ENCODE measurements at places on chromosomes 5 and 9. TPM values are rescaled to one million over a fixed set of nuclear protein-coding genes. Genes with fewer than 3 reads are reported as not detected.

DNA sequence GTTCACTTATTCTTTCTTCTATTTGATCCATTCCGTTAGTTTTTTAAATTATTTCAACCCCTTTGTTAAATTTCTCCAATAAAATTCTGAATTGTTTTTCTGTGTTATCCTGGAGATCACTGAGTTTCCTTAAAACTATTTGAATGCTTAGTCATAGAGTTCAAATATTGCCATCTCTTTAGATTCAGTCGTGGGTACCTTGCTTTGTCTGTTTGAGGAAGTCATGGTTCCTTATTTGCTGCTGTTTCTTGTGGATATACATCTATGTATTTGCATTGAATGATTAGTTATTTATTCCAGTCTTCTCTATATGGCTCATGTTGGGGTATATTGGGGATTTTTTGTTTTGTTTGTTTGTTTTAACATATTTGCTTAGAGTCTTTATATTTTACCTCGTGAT is 80.6 kb downstream of the HINT1 start:
- no peak for DNase-seq

- no peak for DNase-seq
Observed at GRCh38 chr9:32502464-32502863, 23.5 kb downstream of the RIGI start.

DNA sequence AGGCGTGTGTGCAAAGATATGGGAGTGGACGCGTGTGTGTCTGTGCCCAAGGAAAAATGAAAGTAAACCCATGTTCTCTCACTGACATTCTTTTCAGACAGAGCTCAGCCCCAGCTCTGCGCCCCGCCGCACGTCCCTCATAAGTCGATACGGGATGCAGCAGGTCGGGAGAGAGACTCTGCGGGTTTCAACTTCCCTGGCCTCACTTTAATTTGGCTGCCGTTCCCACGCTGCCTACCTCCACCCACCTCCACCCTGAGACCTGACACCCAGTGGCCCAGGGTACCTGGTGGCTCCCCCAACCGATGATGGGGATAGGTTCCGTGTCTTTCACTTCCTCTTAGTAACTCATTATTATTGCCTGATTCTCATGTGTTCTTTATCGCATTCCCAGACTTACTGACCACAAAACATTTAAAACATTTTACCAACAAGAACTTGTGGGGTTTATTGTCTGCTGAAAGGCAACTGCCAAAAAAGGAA is 19.4 kb downstream of the LHX2 start:
- DNase-seq = no peak

DNA sequence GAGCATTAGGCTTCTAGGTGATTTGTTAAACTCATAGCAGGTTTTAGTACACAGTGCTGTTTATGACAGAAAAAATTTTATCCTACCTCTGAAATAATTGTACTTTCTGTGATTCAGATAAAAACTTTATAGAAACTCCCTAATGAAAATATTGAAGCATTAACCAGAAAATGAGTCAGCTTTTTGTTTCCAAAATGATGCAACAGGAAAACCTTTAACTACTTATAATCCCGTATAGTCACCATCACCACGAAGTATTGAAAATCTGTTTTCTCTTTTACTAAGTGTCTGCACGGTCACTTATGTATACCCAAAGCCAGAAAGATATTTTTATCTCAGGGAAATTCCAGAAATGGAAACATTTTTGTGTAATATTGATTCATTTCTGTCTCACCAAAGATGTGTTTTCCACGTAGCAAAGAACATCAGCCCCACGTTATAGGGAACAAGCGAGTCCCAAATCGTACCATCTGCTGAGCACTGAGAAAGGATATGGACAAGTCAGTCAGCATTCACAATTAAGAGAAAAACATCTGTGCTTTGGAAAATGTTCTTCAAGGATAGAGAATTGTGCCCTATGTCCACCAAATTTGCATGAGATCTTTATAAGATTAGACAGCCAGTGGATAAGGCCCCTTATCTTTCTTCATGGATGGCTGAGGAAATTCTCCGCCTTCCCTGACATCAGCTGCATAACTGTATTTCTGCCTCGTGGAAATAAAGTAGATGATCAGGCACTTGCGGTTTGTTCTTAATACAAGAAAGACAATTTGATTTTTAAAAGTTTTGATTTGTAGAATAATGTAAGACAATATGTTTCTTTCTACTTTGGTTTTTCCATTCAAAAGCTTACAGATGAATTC is 41.9 kb downstream of the TNFAIP8 start:
- no peak for DNase-seq

GRCh38 chr9:4639420-4639819 is 22.7 kb upstream of the PLPP6 start:
- no peak for DNase-seq

- no peak for DNase-seq
Observed at GRCh38 chr9:134210511-134210907, 46.1 kb upstream of the RNU6ATAC start.

DNA sequence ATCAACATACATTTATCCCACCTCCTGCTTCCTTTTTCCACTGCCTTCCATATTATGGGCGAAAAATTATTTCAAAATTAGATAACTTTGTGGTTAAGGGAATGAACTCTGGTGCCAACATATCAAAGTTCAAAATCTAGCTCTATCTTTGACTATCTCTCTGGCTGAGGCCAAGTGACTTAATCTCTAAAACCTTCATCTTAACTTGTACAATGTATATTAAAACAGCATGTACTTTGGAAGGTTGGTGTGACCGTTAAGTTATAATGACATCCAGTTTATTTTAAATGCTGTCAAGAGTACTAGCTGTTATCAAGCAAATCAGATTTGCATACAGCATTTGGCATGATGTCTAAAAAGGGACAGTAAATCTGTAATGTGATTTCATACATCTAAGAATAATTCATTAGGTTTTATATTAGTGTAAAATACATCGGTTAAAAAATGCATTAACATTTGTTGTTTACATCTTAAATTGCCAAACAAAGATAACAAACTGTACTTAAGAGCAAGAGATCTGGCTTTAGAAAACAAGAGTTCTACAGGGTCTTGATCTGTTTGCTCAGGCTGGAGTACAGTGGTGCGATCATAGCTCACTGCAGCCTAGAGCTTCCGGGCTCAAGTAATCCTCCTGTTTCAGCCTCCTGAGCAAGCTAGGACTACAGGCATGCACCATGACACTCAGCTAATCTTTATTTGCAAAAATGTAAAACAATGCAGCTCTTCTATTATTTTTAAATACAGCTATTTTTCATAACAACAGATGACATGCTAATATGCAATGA is 102.8 kb downstream of the CDH18 start:
- DNase-seq = no peak

- DNase-seq = peak; percentile 55
Observed at GRCh38 chr5:55993731-55994494, 850 bp downstream of the IL6ST start.

DNA sequence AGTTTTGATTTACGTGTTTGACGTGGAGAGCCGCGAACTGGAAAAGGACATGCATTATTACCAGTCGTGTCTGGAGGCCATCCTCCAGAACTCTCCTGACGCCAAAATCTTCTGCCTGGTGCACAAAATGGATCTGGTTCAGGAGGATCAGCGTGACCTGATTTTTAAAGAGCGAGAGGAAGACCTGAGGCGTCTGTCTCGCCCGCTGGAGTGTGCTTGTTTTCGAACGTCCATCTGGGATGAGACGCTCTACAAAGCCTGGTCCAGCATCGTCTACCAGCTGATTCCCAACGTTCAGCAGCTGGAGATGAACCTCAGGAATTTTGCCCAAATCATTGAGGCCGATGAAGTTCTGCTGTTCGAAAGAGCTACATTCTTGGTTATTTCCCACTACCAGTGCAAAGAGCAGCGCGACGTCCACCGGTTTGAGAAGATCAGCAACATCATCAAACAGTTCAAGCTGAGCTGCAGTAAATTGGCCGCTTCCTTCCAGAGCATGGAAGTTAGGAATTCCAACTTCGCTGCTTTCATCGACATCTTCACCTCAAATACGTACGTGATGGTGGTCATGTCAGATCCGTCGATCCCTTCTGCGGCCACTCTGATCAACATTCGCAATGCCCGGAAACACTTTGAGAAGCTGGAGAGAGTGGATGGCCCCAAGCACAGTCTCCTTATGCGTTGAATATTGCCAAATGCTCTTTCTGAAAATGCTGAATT is 850 bp downstream of the RRAGA start:
- no peak for DNase-seq

- no peak for DNase-seq
Observed at GRCh38 chr5:1930880-1931603, 48.3 kb upstream of the IRX4 start.

DNA sequence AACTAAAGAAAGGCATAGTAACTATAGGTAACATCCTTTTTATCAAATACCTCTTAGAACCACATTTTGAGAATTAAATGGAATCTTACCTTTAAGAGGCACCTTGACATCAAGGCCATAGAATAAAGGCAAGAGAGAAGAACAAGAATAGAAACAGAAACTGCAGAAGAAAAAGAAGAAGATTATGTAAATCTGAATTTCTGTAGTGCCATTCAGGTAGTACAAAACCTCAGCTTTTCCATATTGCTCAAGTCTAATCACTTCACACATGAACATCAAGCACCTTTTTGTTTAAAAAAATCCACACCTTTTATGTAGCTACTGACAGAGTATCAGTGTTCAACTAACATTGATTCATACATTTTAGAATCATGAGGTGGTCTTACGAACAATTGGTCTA is 91.8 kb upstream of the DPYSL3 start:
- DNase-seq = no peak

GRCh38 chr9:112780450-112781036 is 30.0 kb downstream of the SNX30 start:
- no peak for DNase-seq

GRCh38 chr9:133711428-133712220 is 26.5 kb downstream of the SARDH start:
- DNase-seq = peak; percentile 60

- no peak for DNase-seq
Observed at GRCh38 chr5:38207343-38207742, 51.0 kb upstream of the EGFLAM start.

DNA sequence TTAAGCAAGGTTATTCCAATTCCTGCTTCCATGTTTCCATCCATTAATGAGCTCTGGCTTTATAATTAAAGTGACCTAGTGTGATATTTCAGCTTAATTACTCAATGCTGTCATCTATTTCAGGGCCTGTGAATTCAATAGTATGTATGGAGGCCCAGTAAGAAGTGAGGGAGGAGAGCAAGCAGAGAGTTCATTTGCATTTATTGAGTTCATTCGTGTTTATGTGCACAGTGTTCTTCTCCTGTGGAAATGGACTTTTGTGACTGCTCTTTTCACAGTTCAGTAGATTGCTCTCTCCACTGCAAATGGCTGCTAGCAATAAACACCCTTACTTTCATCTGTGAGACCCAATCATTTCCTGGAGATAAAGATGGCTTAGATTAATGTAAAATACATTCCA is 130.9 kb downstream of the CEMIP2 start:
- DNase-seq = no peak

- DNase-seq = no peak
Observed at GRCh38 chr5:157253547-157253946, 12.4 kb upstream of the CYFIP2 start.

DNA sequence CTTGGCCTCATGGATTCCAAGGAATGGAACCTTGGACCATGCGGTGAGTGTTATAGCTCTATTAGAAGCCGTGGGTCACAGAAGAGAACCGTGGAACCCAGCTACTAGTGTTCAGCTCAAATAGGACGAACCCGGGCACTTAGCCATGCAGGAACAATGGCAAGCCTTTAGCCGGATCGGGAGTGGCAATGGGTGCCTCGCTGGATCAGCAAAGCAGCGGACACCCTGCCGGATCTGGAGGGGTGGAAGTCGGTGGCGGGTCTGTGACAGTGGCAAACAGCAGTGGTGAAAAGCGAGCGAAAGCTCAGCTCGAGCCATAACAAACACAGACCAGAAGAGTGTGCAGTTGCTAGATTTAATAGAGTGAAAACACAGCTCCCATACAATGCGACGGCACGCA is 2.4 kb upstream of the CDO1 start:
- no peak for DNase-seq

DNA sequence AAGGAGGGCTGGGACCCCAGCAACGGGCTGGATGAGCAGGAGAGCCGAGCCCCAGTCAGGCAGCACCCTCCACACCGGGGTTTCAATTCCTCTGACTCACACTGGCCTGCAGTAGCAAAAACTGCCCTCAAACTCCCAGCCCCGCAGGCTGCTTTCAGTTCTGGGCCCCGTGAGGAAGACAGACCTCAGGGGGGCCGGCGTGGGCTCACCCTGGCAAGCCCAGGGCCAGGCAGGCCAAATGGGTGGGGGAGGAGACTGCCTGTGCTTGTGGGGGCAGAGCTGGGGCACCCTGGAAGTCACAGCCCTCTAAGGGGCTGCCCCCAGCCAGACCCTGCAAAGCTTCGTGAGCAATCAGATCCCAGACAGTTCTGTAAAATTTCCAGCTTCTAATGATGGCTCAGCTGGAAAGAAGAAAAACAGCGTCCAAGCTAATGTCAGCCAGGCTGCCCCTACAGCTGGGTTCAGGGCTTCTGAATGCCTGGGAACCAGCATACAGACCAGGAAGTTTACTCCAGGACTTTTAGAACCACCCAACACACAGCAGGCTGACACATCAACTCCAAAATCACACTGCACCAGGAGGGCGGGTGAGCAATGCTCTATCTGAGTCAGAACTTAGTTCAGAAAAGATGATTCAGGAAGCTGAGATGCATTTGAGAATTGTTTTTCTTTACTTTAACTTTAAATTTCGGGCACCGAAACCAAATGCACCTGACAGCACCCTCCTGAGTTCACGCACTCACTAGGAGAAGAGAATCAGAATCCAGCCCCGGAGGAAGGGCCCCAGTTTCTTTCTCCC is 34.7 kb downstream of the LPCAT1 start:
- DNase-seq = no peak

- DNase-seq = no peak
Observed at GRCh38 chr9:127923771-127924170, 6.8 kb downstream of the PIP5KL1 start.

GRCh38 chr5:32471784-32472183 is 27.2 kb upstream of the ZFR start:
- no peak for DNase-seq

GRCh38 chr5:8340739-8341344 is 471.9 kb downstream of the MTRR start:
- no peak for DNase-seq

DNA sequence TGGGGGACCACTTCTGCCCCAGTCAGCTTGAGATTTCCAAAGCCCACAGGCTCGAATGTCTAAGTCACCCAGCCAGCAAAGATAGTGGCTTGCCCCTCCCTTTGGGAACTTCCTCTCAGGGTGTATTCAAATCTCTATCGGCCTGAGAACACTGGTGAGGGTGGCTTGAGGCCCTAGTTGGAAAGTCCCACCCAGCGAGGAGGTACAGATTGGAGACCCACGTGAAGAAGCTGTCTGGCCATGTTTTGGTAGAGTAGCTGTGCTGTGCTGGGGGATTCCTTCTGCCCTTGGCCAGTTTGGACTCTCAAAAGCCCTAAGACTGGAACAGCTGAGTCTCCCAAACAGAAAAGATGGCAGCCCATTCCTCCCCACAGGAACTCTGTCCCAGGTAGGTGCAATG is 172.7 kb upstream of the RIOK2 start:
- DNase-seq = no peak

DDX4 gene
- 0.42 TPM for total RNA-seq

ANKRD34B gene
- total RNA-seq = not detected

CTNNA1 gene
- total RNA-seq = 331 TPM

UGT3A2 gene
- total RNA-seq = 0.58 TPM

RGS7BP gene
- 4.3 TPM for total RNA-seq

PTGDS gene
- total RNA-seq = 3.3 TPM

TNC gene
- total RNA-seq = 155 TPM

PITX1 gene
- total RNA-seq = 50.1 TPM

IFNB1 gene
- not detected for total RNA-seq

PCDHGA3 gene
- total RNA-seq = 4.6 TPM

HOMER1 gene
- 20.5 TPM for total RNA-seq
